ENCODE measurements at places on chromosomes 1 and 21. TPM values are rescaled to one million over a fixed set of nuclear protein-coding genes. Genes with fewer than 3 reads are reported as not detected.

The ALX3 gene
- not detected for total RNA-seq

The LYPD8 gene
- total RNA-seq = not detected

The ATP6V1G3 gene
- total RNA-seq = not detected

The H3-3A gene
- 356 TPM for total RNA-seq

The TSACC gene
- not detected for total RNA-seq

The CGN gene
- total RNA-seq = 1.1 TPM

The PDE9A gene
- total RNA-seq = 2.6 TPM

The NECAP2 gene
- 79.4 TPM for total RNA-seq

The DFFA gene
- 69.1 TPM for total RNA-seq

The LRRC39 gene
- total RNA-seq = 0.53 TPM

The TDRD10 gene
- total RNA-seq = not detected

The XCL1 gene
- total RNA-seq = 258 TPM

The ATP5PB gene
- 351 TPM for total RNA-seq

The HJV gene
- not detected for total RNA-seq

The PRR9 gene
- not detected for total RNA-seq

GRCh38 chr1:61254634-61255357, 172.4 kb downstream of the NFIA start:
- H3K4me3 ChIP-seq = no peak overlapping the region
- H3K4me1 ChIP-seq = peaks cover 8% of the 10 kb centered on the region
- H3K36me3 ChIP-seq = no peaks in the 10 kb centered on the region
- no peak for DNase-seq

DNA sequence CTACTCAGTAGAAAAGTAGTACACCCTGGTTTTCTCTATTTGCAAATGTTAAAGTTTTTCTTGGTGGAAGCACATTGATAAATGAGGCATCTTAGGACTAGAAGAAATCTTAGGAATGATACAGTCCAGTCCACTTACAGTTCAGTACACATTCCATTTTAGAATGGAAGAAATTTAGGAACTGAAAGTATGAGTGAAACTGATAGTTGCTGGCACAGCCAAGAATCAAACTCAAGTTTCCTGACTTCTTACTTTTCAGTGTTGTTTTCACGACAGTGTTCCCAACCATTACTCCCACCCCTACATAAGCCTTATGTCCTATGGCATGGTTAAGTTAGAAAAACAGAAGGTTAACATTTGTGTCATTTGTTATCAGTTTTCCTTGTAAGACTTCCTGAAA, 258.5 kb downstream of the BACH1 start:
- H3K27ac ChIP-seq = no peak overlapping the region
- H3K27me3 ChIP-seq = no peaks in the 10 kb centered on the region
- H3K4me3 ChIP-seq = no peak overlapping the region
- no peaks in the 10 kb centered on the region for H3K36me3 ChIP-seq

DNA sequence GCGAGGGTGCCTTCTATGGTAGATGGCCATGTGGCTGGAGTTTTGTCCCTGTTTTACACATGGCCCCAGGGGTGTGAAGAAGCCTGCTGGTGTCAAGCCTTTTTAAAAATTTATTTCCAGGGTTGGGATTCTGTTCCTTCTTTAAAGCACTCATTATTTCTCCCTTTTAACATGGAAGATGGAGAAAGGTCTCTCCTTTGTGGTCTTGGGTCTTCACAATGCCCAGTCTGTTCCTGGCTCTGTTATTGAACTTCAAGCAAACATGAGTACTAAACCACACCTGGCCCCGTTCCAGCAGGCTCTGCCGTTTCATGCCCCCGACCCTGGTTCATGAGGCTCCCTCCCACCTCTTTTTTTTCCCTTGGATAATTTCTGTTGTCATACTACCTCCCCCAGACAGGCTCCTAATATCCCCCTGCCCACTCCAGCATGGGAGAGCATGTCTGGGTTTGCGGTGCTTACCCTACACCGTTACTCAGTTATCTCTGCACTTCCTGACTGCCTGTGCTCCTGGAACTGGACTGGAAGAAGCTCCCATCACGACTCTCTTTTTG, 121.2 kb upstream of the KIAA0040 start:
- H3K27me3 ChIP-seq = no peaks in the 10 kb centered on the region
- H3K27ac ChIP-seq = no peak overlapping the region
- H3K4me3 ChIP-seq = no peak overlapping the region
- no peak for DNase-seq

DNA sequence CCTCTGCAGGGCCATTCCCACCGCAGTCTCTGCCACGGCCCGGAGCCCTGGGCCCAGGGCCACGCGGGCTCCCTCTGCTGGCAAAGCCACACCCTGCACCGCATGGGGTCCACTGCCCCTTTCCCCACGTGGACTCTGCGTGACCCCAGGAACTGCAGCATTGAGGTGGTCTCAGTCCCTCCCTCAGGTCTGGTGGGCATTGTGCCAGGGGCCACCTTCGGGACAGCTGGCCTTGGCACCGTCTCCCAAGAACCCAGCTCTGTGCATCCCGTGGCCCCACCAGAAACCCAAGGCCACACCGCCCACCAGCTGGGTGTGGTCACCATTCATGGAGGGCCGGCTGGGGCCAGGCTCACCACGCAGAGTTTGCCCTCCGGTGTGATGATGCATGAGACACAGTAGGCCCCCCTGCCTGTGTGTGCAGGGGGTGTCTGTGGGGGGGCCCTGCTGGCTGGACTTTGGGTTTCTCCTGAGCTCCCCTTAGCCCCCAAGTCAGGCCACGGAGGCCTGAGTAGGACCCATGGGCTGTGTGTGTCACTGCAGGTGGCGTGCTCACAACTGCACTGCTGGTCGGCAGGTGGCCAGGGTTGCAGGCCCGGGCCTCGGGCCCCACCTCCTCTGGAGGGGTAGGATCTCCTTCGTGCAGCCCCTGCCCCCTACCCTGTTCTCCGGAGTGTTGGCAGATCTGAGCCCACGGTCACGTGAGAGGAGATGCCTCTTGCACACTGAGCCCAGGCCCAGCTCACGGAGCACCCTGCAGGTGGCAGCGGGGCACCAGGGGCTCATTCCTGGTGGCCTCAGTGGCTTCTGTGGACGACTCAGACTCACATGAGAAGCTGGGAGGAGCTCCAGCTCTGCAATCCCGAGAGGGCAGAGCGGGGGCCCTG, 5.8 kb downstream of the VWA1 start:
- H3K4me3 ChIP-seq = no peak overlapping the region
- H3K27ac ChIP-seq = no peak overlapping the region
- peaks cover 20% of the 10 kb centered on the region for H3K27me3 ChIP-seq
- H3K36me3 ChIP-seq = no peaks in the 10 kb centered on the region
- H3K4me1 ChIP-seq = peaks cover 10% of the 10 kb centered on the region

DNA sequence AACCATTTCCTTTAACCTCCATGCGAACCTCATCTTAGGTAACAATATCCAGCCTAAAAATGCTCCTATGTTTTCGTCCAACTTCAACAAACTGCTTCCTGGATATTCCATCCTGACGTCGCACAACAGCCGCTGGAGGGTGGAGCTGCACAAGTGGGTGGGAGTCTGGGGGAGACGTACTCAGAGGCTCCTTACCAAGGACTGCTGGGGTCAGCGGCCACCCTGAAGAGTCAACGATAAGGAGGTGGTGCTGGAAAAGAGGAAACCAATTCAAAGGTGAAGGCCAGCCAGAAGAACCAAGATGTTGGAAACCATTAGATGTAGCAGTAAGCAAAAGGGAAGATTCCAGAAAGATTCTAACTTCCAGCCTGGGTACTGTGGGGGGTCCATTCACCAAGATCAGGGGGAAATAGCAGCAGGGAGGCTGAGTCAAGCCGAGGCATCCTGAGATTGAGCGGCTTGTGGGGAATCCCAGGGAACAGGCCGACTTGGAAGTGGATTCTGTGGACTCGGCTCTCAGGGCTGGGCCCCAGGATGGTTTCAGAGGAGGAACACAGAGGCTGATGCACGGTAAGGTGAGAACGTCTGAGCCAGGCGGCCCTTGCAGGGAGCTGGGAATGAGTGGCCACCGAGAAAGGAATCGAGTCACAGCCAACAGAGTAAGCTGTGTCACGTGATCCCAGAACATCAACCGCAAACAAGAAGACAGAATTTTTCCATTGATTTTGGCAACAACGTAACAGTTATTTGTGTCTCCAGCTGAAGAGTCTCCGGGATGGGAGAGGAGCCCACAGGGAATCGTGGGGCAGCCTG, 375.7 kb downstream of the NPHP4 start:
- no peak overlapping the region for H3K27ac ChIP-seq
- no peaks in the 10 kb centered on the region for H3K4me1 ChIP-seq
- H3K36me3 ChIP-seq = no peaks in the 10 kb centered on the region
- no peak overlapping the region for H3K4me3 ChIP-seq
- no peak for DNase-seq

GRCh38 chr1:114079596-114080190, 74.0 kb downstream of the SYT6 start:
- H3K27me3 ChIP-seq = no peaks in the 10 kb centered on the region
- H3K4me3 ChIP-seq = no peak overlapping the region
- no peak overlapping the region for H3K27ac ChIP-seq
- no peaks in the 10 kb centered on the region for H3K36me3 ChIP-seq

DNA sequence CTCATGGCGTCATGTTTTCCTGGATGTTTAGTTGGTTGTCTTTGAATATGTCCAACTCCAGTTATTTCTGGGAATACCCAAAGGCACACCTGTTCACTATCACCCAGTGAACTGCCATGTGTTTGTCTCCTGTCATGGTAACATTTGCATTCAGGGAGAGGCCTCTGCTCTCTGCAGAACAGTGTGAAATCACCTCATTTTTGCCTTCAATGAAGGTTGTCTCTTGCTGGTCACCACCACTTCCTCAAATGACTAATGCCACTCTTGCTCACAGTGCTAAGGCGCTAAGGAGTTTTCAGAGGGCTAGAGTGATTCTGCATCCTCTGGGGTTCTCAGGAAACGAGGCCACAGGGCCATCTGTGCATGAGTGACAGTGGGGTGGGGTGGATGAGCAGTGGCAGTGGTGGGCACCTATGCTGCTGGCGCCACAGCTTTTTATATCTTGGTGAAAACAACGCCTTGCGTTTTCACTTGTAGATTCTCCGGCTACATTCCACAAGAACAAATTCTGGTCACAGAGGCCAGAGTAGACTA, 60.0 kb upstream of the ATP5PO start:
- no peaks in the 10 kb centered on the region for H3K27me3 ChIP-seq
- peaks cover 32% of the 10 kb centered on the region for H3K4me1 ChIP-seq

- no peaks in the 10 kb centered on the region for H3K4me1 ChIP-seq
- no peak overlapping the region for H3K4me3 ChIP-seq
- no peak overlapping the region for H3K27ac ChIP-seq
- H3K36me3 ChIP-seq = no peaks in the 10 kb centered on the region
- DNase-seq = no peak
- no peaks in the 10 kb centered on the region for H3K27me3 ChIP-seq
These were observed 83.6 kb downstream of the GRIK3 start for GRCh38 chr1:36950604-36951291.

- no peaks in the 10 kb centered on the region for H3K4me1 ChIP-seq
- no peak overlapping the region for H3K27ac ChIP-seq
- no peak for DNase-seq
- no peaks in the 10 kb centered on the region for H3K27me3 ChIP-seq
These were observed 28.0 kb upstream of the RNF2 start for GRCh38 chr1:185017338-185017737.

DNA sequence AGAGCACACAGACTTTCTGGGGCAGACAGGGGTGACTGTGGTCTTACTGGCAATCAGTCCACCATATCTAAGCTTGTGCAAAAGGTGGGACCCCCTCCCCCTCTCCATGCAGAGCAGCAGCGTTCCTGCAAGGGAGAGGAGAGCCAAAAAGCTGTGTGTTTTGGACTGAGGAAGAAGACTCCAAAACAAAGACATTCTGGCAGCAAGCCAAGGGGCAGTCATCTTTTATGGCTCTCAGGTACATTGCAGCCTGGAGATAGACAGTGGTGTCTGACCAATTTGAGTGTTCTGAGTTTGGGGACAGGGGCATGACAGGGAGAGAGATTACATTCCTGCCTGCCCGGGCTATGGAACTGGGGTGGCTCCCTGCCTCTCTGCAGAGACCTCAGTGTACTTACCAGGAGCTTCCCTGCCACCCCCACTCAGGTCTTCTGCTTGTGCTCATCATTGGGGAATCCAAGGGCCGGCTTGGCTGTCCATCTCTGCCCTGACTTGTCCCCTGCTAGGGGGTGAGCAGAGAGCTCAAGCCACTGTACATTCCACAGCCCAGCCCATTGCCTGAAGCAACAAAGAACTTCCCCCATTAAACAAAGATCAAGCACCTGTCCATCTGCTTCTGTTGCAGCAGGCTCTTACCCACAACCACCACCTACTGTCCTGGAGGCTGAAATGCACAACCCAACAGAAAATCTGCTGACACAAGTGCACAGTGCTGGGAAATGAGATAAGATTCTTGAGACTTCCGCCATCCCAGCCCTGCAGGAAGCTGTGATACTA, 131.1 kb downstream of the EVI5 start:
- no peaks in the 10 kb centered on the region for H3K36me3 ChIP-seq
- no peak overlapping the region for H3K27ac ChIP-seq
- DNase-seq = no peak

DNA sequence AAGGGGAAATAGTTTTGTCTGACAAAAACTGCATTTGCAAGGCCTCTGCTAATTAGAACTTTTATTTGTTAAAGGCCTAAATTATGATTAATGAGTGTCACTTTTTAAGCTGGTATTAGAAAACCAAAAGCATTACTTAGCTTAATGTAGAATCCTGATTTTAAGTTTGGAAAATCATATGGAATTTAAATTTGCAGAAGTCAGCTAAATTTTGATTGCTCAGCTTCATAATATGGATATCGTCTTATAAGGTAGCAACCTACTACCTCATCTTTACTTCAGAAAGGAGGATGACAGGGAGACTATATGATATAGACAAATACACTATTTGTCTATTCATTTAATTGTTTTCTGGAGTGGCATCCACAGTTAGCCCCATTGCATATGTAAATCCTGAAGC, 114.0 kb downstream of the USP25 start:
- no peak for DNase-seq
- H3K4me1 ChIP-seq = no peaks in the 10 kb centered on the region
- H3K36me3 ChIP-seq = peaks cover 13% of the 10 kb centered on the region
- no peak overlapping the region for H3K4me3 ChIP-seq

- H3K27ac ChIP-seq = no peak overlapping the region
- no peaks in the 10 kb centered on the region for H3K4me1 ChIP-seq
- no peak for DNase-seq
- H3K27me3 ChIP-seq = no peaks in the 10 kb centered on the region
- H3K4me3 ChIP-seq = no peak overlapping the region
These were observed 63.0 kb downstream of the NR5A2 start for GRCh38 chr1:200090252-200091159.

- peaks cover 15% of the 10 kb centered on the region for H3K4me1 ChIP-seq
- no peak overlapping the region for H3K4me3 ChIP-seq
- no peak for DNase-seq
- no peak overlapping the region for H3K27ac ChIP-seq
These were observed 3.9 kb upstream of the COL16A1 start for GRCh38 chr1:31707711-31708110.

- peaks cover 2% of the 10 kb centered on the region for H3K27me3 ChIP-seq
- DNase-seq = no peak
- peaks cover 29% of the 10 kb centered on the region for H3K4me1 ChIP-seq
- H3K36me3 ChIP-seq = no peaks in the 10 kb centered on the region
These were observed 96.9 kb upstream of the TARDBP start for GRCh38 chr1:10915594-10915993.

GRCh38 chr1:223242971-223243370, 99.9 kb upstream of the TLR5 start:
- peaks cover 16% of the 10 kb centered on the region for H3K4me1 ChIP-seq
- no peak overlapping the region for H3K27ac ChIP-seq

GRCh38 chr1:197171531-197171930, 25.1 kb upstream of the ASPM start:
- H3K36me3 ChIP-seq = no peaks in the 10 kb centered on the region
- H3K27ac ChIP-seq = no peak overlapping the region
- no peaks in the 10 kb centered on the region for H3K4me1 ChIP-seq
- DNase-seq = no peak

- DNase-seq = no peak
- no peak overlapping the region for H3K4me3 ChIP-seq
- H3K27ac ChIP-seq = no peak overlapping the region
- no peaks in the 10 kb centered on the region for H3K4me1 ChIP-seq
- no peaks in the 10 kb centered on the region for H3K36me3 ChIP-seq
These were observed 1030.9 kb downstream of the AMY1C start for GRCh38 chr1:104780470-104781078.

All from CD8-positive, alpha-beta memory T cell (primary cell).